ENCODE measurements at places on chromosomes 6 and 20.

DNA sequence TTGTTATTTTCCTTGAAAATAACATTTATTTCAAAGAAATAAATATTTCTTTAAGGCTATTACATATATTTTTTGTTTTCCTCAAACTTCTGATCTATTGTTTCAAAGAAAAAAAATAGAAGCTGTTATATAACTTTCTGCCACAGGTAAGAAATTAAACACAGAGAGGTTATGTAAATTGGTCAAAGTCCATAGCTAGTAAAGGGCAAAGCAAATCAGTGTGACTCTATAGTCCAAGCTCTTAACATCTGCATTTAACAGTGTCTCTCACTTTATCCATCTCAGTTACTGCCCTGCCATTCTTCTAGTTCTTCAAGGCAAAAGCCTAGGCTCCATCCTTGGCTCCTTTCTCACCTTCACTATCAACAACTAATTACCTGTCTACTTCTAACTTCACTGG lies 57.1 kb downstream of the RWDD2A start:
- DNase-seq = no peak

GRCh38 chr6:81939766-81940165 lies 187.3 kb upstream of the TENT5A start:
- peak; percentile 18 for DNase-seq

DNA sequence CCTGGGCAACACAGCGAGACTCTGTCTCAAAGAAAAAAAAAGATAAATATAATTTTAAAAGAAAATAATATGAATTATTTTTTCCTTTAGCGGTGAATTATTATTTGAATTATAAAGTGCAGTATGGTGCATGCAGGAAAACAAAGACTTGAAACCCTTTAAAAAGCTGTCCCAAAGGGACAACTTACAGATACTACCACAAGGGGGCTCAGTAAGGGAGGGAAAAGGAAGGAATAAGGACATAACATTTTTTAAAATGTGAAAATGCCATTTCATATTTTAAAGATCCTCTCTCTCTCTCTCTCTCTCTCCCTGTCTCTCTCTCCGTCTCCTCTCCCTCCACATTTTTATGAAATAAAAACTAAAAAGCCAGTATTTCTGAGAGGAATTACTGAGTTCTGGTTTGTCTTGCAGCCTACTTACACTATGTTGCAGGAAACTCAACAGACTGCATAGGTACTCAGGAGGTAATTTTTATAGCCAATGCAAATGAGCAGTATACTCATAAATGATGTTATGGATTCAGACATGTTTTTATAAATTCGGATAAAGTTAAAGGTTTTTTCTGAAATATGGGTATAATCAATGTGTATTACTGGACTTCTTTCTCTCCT lies 455.0 kb upstream of the GJE1 start:
- peak; percentile 67 for DNase-seq

GRCh38 chr6:108114841-108115597 lies 40.5 kb upstream of the OSTM1 start:
- peak; percentile 80 for DNase-seq

GRCh38 chr6:87473419-87473903 lies 687 bp downstream of the SLC35A1 start:
- peak; percentile 61 for DNase-seq

GRCh38 chr20:55882286-55882685 lies 123.0 kb downstream of the CBLN4 start:
- DNase-seq = no peak

DNA sequence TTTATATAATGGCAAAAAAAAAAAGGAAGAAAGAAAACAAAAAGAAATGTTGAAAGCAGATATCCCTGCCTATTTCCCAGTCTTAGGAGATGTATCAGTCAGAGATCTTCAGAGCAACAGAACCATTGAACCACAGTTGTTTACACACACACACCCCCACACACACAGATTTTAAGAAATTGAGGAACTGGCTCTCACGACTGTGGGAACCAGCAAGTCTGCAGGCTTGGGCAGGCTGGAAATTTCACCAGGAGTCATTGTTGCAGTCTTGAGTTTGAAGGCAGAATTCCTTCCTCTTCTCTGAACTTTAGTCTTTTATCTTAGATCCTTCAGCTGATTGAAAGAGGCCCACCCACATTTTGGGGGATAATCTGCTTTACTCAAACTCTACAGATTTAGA lies 380.9 kb downstream of the CDKAL1 start:
- DNase-seq = no peak

DNA sequence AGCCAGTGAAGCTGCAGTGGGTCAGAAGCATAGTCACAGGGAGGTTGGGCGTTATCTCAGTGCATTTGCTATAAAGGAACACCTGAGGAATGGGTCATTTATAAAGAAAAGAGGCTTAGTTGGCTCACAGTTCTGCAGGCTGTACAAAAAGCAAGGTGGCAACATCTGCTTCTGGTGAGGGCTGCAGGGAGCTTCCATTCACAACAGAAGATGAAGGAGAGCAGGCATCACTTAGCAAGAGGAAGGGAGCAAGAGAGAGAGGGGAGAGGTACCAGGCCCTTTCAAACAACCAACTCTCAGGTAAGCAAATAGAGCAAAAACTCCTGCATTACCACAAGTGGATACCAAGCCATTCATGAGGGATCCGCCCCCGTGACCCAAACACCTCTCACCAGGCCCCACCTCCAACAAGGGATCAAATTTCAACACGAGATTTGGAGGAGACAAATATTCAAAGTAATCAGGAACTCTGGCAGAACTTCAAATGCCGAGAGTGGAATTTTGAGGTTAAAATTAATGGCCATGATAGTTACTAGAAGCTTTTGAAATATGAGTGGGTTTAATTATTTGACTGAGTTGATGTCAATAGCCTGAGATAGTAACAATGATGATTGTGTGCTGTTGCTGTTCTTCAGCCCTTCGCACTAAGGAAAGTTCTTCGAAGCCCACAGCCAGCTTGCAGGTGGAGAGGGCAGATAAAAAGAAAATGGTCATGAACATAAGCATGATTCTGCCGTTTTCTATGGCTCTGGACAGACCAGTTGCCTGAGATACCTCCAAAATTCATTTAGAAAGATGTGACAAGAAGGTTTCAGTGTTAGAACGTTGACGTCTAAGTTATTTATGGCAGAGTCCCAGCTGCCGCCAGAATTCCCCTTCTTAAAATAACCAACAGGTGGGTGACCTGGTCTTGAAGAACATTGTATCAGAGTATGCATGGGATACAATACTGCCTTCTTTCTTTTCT lies 55.3 kb upstream of the ADTRP start:
- no peak for DNase-seq

GRCh38 chr20:17835240-17835933 lies 133.2 kb downstream of the SNX5 start:
- peak; percentile 86 for DNase-seq
